Stimulated activated naive CD4-positive, alpha-beta T cell treated with Interleukin-2 at 50 U/mL for 16 hours (primary cell): ENCODE measurements at places on chromosomes 11 and 22.

- DNase-seq: peak; percentile 6
These were observed 93.3 kb downstream of the SGSM3 start for GRCh38 chr22:40463683-40464082.

- no peak for DNase-seq
These were observed 103.9 kb downstream of the DBX1 start for GRCh38 chr11:20056109-20056949.

- no peak for DNase-seq
These were observed 2.4 kb upstream of the PPFIBP2 start for GRCh38 chr11:7511401-7511800.

- DNase-seq: no peak
These were observed 133.7 kb downstream of the ETS1 start for GRCh38 chr11:128453444-128454336.

GRCh38 chr22:31244943-31245451, 32.9 kb downstream of the LIMK2 start:
- DNase-seq: no peak

- DNase-seq: no peak
These were observed 4.0 kb upstream of the OR56A3 start for GRCh38 chr11:5937868-5938602.

DNA sequence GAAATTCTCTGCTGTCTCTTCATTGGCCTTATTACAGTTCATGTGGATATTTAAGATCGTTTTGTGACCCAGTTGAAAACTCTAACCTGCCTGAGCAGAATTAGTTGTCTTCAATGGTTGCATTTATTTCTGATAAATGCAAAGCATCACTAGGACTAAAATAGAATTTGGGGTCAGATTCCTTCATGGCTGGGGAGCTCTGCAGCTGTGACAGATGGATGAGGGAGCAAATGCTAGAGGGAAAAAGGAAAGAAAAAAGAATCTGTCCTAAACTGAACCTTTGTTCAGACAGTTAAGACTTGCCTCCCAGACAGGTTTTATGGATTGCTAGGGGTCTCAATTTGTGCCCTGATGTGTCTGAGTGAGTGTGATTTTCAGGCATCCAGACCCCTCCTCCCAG, 113.0 kb downstream of the SYT9 start:
- DNase-seq: no peak

- DNase-seq: no peak
These were observed 37.3 kb downstream of the SERPIND1 start for GRCh38 chr22:20811171-20811570.

DNA sequence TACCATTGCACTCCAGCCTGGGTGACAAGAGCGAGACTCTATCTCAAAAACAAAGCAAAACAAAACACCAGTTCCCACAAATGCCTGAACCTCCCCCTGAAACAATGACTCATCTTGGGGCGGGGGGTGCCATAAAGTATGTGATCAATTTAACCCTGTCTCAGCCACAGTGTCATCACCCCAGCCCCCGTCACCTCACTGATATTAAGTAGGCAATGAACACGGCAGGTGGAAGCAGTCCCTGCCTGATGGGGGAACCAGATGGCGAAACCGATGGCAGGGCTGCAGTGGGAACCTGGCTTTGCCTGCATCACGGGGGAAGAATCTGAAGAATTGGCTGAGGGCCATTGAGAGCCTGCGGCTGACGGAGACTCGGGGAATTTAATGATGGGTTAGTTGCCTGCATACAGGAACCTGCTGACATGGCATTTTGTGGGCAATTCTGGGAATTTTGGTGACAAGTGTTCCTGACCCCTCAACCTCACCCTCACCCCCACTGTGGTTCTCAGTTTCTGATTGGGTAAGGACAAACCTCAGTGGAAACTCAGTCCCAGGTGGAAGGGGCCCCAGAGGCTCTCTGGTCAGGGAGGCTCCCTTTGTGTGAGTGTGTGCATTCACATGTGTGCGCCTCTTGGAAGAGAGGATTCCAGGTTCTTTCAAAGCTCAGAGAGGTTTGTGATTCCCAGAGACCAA, 39.1 kb upstream of the SHISAL1 start:
- DNase-seq: no peak

- DNase-seq: no peak
These were observed 66.6 kb upstream of the RDX start for GRCh38 chr11:110362971-110363509.

- no peak for DNase-seq
These were observed 233.6 kb downstream of the FAM76B start for GRCh38 chr11:95556011-95556341.
